CD4-positive, alpha-beta T cell treated with Interleukin-2 at 100 ng/mL for 4 hours (primary cell): ENCODE measurements at places on chromosomes 2 and 18.

GRCh38 chr2:118249531-118249930 is 161.3 kb downstream of the INSIG2 start:
- DNase-seq = no peak

GRCh38 chr2:60958361-60958760 is 59.2 kb upstream of the PEX13 start:
- DNase-seq = no peak

- no peak for DNase-seq
Observed at GRCh38 chr2:25363733-25364132, 22.0 kb upstream of the DNMT3A start.

GRCh38 chr2:147223119-147223518 is 621.7 kb upstream of the ACVR2A start:
- DNase-seq = no peak

- DNase-seq = no peak
Observed at GRCh38 chr2:63679252-63679855, 90.6 kb downstream of the MDH1 start.
